IPS DF 6.9 (cell line): ENCODE measurements at places on chromosomes 1 and 21.

DNA sequence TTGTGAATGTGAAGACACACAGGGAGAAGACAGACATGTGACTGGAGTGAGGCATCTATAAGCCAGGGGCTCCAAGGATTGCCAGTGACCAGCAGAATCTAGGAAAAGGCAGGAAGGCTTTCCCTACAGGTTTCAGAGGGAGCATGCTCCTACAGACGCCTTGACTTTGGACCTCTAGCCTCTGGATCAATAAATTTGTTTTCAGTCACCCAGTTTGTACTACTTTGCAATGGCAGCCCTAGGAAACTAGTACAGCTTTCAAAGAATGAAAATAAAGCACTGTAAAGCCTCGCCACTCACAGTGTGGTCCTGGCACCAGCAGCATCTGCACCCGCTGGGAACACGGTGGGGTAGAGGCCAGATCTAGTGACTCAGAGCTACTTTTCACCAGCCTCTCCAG is 510.0 kb downstream of the LTN1 start:
- DNase-seq: no peak

- DNase-seq: no peak
Measured at GRCh38 chr1:13901039-13901438, 201.1 kb downstream of the PRDM2 start.

DNA sequence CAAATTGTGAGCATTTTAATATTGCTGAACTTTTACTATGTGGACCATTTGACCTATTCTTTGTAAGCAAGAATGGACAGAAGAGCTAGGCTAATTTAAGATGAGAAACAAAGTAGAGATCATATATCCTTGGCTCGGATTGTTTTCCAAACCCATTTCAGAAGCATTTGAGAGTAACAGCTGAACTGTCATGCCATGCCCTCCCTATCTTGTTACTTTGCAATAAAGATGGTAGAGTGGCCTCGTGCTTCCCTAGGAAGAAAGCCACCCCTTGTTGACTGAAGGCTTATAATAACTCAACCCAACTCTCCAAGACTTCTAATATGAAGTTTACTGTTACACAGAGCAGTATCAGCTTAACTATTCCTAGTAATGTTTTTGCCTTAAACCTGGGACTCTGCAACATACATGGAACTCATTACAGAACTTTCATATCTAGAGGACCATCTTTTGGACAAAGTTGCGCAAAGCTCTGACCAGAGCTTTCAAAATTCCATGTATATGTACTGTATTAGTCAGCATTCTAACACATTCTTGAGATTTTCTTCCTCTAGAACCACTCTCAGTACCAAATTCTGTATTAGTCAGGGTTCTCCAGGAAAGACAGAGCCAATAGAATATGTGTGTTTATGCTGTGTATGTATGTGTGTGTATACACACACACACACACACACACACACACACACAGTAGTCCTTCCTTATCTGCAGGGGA is 68.7 kb downstream of the ADAMTS1 start:
- no peak for DNase-seq

DNA sequence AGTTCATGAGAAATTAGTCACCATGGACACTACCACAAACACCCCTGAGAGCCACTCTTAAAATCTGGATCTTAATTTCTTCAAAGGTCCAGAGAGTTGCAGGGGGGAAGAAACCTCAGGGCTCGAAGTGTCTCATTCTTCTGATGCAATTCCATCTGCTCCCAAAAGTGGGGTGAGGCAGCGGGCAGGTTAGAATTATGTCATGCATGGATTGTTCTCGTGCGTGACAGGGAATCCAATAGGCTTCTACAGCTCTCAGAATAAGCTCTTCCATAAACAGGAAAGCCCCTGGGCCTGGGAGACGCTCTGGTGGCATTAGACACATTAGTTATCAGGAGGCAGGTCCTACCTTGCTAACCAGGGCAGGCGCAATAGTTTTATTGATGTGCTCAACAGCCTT is 8.4 kb downstream of the ENO1 start:
- DNase-seq: no peak

- no peak for DNase-seq
Measured at GRCh38 chr1:222347627-222348026, 200.3 kb downstream of the HHIPL2 start.

DNA sequence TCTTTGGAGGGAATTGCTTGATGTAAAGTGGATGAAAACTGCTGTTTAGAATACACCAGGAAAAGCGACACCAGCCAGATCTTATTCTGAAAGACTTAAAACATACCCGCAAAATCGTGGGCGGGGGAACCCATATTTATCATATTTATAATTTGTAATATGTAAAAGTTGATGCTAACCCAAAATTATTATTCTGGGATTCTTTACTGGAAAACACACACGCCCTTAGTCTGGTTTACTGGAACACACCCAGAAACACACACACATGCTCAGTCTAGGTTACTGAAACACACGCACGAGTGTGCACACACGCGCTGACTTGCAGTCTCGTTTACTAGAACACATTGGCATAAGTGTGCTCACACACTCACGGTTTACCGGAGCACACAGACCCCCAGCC is 32.5 kb downstream of the ATP5PO start:
- DNase-seq: no peak

DNA sequence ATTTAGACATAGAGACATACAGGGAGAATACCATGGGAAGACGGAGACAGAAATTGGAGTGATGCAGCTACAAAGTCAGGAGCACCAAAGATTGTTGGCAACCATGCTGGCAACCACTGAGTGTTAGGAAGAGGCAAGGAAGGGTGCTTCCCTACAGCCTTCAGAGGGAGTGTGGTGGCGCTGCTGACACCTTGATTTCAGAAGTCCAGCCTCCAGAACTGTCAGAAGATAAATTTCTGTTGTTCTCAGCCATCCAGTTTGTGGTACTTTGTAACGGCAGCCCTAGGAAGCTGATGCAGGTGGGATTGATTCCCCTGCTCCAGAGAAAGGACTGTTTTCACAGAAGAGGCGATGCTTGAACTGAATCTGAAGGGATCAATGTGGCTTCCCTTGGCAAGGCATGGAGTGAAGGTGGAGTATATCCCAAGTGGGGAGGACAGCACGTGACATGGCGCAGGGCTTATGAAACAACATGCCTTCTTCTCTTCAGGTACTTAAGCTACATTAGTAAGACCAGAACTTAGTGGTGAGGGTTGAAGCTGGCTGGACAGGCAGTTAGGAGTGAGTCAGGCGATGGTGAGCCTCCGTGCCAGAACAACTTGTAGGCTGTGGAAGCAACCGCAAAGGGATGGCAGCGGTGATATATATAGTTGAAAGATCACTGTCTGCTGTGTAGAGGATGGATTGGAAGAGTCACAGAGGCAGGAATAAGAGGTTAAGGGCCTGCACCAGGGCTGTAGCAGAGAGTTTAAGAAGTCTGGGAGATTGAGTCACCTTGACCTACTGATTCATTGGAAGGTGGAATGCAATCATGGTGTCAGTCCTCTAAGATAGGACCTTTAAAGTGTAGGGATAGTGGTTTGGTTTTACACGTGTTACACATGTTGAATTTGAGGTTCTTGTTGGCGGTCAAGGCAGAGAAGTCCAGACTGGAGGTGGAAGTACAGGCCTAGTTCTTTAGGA is 2.1 kb downstream of the LEPR start:
- no peak for DNase-seq

DNA sequence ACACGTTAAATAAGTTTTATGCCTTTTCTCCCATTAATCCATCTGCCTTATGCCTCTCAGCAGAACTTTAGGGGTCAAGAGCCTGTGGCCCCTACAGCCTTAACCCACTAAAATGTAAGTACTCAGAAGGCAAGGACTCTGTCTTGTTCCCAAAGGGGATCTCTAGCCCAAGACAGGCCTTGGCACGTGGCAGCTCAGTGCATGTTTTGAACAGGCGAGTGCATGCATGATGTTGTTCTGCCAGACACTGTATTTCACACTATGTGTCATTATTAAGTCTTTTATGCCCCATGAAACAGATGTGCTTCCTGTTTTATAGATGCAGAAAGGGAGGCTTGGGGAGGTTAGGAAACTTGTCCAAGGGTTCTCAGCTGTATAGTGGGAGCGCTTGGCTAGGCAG is 102.8 kb downstream of the ETS2 start:
- DNase-seq: no peak

DNA sequence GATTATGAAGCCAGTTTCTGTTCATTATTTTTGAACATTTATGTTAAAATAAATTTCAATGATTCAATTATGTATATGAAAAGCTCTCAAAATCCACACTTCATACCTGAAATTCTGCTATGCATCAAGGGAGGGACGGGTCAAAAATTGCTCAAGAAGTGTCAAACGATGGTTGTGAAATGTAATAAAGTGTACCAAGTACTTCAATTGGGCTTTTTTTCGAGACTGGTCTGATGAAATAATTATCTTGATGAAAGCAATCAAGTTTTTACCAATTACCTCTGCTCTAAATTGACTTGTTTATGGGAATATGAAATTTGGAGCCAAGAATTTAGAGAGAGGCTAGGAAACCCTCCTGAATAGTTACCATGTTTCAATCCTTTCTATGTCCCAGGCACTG is 7.9 kb downstream of the OSCP1 start:
- DNase-seq: no peak

DNA sequence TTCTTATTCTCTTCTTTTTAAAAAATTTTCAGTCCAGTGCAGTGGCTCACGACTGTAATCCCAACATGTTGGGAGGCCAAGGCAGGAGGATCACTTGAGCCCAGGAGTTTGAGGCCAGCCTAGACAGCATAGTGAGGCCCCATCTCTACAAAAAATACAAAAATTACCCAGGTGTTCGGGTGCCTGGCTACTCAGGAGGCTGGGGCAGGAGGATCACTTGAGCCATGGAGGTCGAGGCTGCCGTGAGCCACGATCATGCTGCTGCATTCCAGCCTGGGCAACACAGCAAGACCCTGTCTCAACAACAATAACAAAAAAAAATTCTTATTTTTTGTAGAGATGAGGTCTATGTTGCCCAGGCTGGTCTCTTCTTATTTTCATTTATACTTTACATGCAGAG is 7.9 kb downstream of the PLA2G2D start:
- no peak for DNase-seq

- DNase-seq: peak; percentile 7
Measured at GRCh38 chr1:59926381-59927123, at the start of gene CYP2J2. Gene CYP2J2 (minus strand): TSS chr1:59926773. CDS start chr1:59926746, 27 bp downstream.

DNA sequence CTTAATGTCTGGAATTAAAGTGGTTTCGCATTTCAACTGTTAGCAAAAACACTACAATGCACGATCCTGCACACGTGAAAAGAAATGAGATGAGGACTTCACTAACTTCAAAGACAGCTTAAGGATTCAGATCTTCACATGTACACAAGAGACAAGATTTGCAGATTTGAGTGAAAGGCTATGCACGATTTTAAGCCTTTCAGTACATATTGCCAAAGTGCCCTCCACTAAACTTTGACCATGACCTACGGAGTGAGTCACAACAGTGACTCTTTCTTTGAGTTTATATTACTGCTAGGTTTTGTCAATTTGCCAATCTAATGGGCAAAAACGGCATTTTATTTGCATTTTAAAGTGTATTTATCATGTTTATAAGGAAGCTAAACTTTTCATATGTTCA is 41.2 kb upstream of the CR1L start:
- DNase-seq: no peak

GRCh38 chr1:8283058-8283884 is 34.6 kb upstream of the SLC45A1 start:
- no peak for DNase-seq

- DNase-seq: no peak
Measured at GRCh38 chr1:100009458-100009857, 39.7 kb downstream of the SLC35A3 start.

DNA sequence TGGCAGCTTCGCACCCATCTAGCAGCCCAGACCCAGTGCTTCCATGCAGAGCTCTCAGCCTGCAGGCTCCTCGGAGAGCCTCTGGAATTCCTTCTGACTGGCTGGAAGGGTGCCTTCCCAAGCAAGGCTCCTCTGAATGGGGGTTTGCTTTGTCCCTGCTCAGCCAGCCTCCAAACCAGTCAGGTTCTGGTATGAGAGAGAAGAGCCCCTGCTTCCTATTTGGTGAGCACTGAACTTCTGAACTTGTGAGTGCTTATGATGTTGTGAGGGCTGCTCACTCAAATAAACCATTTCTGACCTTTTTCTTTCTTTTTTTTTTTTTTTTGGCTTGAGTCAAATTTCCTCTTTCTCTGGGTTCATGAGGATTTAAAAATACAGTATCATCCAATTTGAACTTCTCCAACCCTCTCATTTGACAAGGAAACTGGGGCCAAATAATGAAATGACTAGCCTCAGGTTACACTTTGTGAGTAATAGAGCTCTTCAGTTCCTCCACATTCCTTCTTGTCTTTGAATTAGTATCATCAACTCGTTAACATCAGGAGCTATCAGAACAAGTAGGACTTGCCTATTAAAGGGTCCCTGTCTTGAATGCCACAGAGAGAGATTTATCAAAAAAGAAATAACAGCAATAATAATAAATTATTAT is 39.6 kb downstream of the GFI1 start:
- no peak for DNase-seq

GRCh38 chr21:14955936-14956520 is 108.8 kb downstream of the NRIP1 start:
- no peak for DNase-seq

DNA sequence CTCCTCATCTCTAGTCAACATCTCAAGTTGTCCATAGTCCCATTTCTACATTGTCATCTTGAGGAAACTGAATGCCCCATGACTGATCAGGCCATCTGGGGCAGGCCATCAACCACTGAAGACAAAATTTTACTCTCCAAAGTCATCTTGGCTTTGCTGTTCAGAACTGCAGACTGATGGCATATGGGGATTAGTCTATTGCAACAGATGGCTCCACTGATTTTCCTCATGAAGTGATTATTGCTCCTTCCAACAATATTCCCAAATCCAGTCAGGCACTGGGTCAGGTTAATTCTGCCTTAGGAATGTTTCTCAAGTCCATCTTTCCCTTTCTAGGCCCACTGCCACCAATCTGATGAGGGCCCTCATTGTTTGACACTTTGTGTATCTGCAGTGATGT is 101.7 kb downstream of the ESRRG start:
- no peak for DNase-seq

DNA sequence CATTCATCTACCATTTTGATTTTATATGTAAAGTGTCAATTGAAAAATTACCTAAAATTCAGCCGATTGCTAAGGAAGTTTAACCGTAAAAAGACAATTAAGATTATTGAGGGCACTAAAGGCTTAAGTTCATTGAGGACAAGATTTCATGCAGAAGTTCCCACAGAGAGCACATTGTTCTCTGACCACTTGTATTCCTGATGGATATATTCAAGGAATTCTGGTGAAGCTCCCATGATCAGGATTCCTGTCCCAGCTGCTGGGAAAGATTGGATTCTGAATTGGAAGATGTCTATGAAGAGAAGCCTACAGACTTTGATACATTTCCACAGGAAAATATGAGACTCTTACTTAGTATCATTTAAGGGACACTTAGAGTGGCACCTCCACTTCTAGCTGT is 209.2 kb upstream of the KCTD3 start:
- DNase-seq: no peak

DNA sequence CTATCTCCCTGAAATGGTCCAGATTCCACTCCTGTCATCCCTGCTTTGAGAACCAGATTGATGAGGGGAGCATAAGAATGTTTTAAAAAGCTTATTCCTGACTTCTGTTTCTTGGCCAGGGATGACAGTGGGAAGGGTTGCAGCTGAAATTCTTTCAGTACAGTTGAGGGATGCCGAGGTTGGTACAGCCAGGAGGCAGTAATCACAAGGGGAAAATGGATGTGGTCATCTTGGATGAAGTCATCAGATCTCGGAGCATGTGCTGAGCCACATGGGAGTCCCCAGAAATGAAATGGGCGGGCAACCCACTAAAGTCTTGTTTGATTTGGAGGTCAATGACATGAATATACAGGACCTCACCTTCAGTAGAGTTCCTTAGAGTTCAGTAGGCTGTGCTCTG is 18.7 kb upstream of the PLA2G2E start:
- DNase-seq: no peak
